T1000 (cell line): ENCODE measurements at places on chromosomes 12 and 14.
A peak's percentile ranks its signal among the peaks of the same experiment; 100 is the strongest.

DNA sequence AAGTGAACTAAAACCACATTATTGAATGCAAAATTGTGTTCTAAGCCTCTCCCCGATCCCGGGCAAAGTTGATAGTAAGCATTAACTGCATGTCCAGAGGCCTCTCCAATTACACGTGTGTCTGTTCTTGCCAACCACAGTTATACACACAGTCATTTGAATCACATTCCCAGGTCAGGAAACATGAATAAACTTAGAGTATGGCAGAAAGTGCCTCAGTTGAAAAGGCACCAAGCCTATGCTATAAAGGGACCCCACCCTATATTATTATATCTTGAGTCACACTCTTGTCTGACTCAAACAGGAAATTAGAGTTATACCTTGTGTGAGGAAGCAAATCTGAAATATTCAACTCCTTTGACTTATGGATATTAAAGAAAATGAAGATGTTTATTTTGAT, 128.3 kb upstream of the STXBP6 start:
- DNase-seq = no peak

- DNase-seq = no peak
Observed at GRCh38 chr12:130686511-130686991, 29.5 kb downstream of the RIMBP2 start.

GRCh38 chr14:74886001-74886400, 4.3 kb downstream of the DLST start:
- DNase-seq = no peak

DNA sequence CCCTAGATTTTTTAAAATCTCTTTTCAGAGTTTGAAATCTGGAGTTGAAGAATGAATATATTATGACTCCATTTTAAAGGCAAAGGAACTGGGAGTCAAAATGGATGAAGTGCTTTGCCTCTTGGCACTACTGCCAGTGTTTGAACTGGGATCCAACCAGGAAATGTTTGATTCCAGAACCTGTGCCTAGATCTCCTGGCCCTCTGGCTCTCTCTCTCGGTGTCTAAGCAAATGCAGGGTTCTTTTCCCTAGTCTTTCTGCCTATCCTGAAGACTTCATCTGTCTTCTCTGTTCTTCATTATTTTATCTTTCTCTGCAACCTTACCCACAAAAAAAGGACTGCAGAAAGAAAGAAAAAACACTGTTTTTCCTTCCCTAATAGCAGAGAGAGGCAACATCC, 17.0 kb downstream of the BTG1 start:
- DNase-seq = no peak

DNA sequence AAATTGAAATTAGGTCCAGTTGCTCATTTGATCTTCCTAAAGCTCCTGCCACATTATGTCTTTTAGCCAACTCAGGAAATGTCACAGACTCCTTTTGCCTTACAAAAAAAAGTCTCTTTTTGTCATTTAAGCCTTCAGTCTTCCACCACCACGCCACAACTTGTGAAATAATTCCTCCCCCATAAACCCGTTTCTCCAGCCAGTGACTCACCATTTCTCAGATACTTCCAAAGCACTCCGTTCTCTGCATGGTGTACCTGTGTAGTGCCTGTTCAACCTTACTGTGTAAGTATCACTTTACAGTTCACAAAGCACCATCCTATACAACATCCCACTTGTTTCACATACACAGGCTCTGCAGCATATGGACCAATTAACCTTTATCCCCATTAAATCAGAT, 139.5 kb upstream of the AEBP2 start:
- no peak for DNase-seq

DNA sequence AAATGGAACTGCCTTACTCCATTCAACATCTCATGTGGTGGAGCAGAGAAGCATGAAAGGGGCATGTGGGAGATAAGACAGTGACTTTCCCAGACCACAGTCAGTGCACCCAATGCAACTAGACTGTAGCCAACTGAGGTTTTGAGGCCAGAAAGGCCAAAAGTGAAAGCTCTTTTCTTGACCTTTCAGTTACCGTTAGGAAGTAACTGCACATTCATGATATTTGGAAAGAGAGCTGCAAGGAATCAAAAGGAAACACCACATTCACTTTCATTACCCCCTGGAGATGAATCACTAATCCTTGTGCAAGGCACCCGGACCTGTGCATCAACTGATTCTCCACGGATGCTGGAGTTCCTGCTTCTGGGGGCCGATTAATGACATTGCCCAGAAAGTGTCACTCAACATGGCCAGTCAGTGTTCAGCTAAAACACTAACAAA, 72.9 kb upstream of the ELK3 start:
- no peak for DNase-seq

DNA sequence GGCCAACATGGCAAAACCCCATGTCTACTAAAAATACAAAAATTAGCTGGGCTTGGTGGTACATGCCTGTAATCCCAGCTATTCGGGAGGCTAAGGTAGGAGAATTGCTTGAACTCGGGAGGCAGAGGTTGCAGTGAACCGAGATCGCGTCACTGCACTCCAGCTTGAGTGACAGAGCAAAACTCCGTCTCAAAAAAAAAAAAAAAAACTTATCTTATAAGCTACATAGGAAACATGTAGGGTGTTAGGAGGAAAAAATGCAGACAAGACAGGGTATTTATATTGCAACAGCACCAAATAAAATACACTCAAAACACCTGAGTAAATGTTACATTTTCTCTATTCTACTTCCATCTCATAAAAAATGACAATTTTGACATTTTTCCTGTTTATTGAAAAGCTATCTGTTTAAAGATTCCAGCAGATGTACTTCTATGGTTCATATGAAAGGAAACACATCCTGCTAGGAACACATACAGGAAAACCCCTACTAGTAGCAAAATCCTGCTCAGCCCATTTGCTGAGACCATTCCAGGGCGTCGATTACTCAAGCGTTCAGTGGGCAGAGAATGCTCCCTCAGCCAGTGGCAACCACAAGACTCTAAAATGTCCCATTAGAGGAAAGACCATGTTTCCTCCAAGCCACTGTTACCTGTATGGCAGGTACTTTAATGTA, 19.7 kb downstream of the CORO1C start:
- DNase-seq = no peak

- no peak for DNase-seq
Observed at GRCh38 chr12:1885599-1886245, 32.7 kb downstream of the CACNA2D4 start.

GRCh38 chr12:42284157-42284556, 41.7 kb downstream of the ZCRB1 start:
- no peak for DNase-seq

DNA sequence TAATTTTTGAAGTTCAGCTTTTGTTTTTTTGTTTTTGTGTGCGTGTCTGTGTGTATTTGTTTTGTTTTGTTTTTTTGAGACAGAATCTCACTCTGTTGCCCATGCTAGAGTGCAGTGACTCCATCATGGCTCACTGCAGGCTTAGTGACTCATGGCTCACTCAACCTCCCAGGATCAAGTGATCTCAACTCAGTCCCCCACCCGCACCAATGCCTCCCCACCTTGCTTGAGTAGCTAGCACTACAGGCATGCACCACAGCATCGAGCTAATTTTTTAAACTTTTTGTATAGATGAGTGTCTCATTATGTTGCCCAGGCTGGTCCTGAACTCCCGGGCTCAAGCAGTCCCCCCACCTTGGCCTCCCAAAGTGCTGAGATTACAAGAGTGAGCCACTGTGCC, 981.4 kb downstream of the BCL11B start:
- no peak for DNase-seq

DNA sequence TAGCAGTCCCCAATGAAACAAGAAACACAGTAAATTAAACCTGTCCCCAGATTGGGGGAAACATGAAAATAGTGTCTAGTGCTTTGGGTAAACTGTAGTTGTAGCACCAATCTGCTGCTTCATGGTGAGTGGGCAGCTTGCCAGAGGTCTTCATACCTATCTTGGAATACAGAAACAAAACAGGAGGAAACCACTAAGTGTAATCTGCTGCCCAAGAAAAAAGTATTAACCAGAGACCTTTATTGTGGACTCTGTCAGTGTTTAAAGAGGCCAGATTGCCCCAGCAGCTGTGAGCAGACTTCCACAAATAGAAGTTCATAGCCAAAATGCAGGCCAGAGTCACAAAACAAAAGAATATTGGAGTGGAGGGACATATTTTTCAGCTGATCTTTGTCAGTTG, 2.3 kb downstream of the ISCU start:
- no peak for DNase-seq

- no peak for DNase-seq
Observed at GRCh38 chr12:70040141-70040540, 203.1 kb upstream of the CNOT2 start.

DNA sequence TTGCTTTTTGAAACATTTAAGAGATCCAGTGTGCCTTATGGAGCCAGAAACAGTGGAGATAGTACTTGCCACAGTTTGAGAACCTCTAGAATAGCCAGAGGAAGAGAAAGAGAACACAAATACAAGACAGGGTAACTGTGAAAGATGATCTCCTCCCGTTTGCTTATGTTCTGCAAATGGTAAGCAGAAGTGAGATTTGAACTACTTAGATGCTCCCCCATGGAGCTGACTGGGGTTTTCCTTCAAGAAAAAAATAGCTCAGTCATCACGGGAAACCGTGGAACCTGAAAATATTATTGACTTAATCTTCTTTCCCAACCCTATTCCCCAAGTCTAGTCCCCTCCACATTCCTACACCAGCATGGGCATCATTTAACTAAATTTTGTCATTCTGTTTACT, 87.1 kb downstream of the KIF21A start:
- no peak for DNase-seq

DNA sequence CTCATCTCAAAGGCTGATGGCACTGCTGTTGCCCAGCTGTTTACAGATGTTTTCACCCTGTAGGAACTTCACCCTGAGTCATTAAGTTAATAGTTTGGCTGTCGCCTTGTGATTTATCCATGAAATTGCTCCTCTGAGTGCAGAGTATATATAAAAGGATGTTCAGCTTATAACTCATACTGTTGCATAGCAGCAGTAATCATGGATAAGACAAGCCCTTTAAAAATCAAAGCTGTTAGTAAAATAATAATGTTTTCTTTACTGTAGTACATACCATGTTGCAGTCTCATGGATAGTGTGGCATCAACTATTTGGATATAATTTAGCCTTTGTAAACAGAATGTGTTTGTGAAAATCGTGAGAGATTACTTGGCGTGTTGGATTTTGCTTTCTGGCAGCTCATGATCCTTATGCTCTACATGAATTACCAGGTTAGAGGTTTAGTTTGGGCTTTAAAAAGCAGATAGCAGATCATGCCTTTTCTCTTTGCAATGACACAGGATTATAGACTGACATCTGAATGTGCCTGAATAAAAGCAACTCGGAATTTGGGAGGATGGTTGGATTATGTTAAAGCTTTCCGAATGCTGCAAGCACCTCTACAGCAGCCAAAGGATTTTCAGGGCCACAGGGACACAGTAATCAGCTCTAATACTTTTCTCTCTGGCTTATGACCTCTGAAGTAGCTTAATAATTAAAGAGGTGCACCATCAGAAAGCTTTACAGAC, 279.7 kb upstream of the ATP2B1 start:
- no peak for DNase-seq

DNA sequence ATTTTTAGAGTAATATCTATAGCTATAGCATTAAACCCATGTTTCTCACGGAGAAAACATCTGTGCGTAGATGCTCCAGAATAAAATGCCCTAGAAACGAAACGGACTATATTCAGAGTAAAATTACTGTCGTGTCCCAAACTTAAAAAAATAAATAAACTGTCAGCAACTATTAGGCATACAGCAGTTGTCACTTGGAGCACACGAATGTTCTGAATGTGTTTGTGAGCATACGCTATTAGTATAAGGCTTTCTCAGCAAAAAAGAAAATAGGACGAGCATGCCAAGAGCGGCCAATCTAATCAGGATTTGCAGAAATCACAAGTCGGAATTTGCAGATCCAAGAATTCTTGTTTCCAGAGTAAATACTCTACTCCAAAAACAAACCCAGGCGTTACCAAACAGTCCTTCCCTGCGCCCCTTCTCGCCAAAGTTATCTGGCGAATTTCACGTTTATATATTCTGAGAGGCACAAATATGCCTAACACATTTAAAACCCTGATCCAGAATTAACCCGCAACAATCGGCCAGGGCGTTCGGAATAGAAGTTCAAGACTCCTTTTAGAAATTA, 836 bp downstream of the PTPN21 start:
- DNase-seq = no peak

DNA sequence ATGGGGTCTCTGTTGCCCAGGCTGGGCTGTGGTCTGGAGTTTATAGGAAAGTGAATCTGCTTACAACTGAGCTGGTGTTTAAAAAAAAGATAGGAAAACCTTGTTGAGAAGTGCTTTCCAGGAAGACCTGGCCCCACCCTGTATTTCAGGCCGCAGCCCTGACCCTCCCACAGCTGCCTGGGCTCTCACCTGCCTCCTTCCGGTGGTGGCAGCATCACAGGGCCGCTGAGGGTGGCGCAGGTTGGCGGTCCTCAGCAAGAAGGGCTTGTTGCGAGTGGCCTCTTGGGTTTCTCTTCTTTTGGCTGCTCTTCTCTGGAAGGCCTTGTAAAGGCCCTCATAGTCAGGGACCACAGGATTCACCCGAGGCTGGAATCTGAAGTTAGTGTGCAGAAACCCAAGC, 7.7 kb downstream of the FAM161B start:
- DNase-seq = no peak

DNA sequence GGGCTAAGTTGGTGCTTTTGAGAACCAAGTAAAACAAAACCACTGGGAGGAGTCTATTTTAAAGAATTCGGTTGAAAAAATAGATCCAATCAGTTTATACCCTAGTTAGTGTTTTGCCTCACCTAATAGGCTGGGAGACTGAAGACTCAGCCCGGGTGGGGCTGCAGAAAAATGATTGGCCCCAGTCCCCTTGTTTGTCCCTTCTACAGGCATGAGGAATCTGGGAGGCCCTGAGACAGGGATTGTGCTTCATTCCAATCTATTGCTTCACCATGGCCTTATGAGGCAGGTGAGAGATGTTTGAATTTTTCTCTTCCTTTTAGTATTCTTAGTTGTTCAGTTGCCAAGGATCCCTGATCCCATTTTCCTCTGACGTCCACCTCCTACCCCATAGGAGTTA, 1.8 kb upstream of the RAB5B start:
- DNase-seq = peak; percentile 29
